ENCODE measurements at places on chromosomes 7 and 10. TPM values are rescaled to one million over a fixed set of nuclear protein-coding genes. Genes with fewer than 3 reads are reported as not detected.
A peak's percentile ranks its signal among the peaks of the same experiment; 100 is the strongest.

The GPR15LG gene
- not detected for total RNA-seq

The TFEC gene
- 0.39 TPM for total RNA-seq

The DYNC1I1 gene
- total RNA-seq = 6.5 TPM

The CTTNBP2 gene
- total RNA-seq = 4.8 TPM

The HIPK2 gene
- total RNA-seq = 15.4 TPM

The FXYD4 gene
- total RNA-seq = not detected

The LEP gene
- total RNA-seq = not detected

The MBL2 gene
- not detected for total RNA-seq

GRCh38 chr10:49781247-49781646 is 19.1 kb upstream of the OGDHL start:
- DNase-seq = no peak

DNA sequence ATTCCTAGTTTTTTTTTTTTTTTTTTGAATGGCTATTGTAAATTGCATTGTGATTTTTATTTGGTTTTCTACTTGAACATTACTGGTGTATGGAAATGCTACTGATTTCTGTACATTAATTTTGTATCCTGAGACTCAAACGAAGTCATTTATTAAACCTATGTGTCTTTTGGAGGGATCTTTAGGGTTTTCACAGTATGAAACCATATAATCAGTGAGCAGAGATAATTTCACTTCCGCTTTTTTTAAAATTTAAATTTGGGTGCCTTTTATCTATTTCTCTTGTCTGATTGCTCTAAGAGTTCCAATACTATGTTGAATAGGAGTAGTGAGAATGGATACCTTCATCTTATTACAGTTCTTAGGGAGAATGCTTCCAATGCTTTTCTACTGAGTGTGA is 102.7 kb downstream of the ZWINT start:
- no peak for DNase-seq

DNA sequence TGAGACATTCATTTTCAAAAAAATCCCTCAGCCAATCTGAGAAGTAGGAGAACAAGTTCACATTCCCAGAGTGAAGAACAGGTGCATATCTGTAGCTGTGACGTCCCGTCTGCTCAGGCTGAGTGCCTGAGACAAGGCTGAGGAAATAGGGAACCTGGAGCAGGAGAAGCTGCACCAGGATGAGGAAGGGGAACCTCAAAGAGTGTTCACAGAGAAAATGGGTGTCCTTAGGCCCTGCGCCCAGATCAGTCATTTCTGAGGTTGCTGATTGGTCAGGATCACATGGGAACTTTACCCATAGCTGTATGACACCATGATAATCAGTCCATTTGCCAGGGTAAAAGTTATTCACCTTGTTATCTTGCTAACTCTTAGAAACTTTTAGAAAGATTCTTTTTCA is 34.2 kb upstream of the TARP start:
- no peak for DNase-seq

GRCh38 chr10:21891439-21891838 is 112.1 kb downstream of the DNAJC1 start:
- DNase-seq = no peak

- no peak for DNase-seq
These were observed 97.5 kb downstream of the SKIDA1 start for GRCh38 chr10:21427804-21428481.

DNA sequence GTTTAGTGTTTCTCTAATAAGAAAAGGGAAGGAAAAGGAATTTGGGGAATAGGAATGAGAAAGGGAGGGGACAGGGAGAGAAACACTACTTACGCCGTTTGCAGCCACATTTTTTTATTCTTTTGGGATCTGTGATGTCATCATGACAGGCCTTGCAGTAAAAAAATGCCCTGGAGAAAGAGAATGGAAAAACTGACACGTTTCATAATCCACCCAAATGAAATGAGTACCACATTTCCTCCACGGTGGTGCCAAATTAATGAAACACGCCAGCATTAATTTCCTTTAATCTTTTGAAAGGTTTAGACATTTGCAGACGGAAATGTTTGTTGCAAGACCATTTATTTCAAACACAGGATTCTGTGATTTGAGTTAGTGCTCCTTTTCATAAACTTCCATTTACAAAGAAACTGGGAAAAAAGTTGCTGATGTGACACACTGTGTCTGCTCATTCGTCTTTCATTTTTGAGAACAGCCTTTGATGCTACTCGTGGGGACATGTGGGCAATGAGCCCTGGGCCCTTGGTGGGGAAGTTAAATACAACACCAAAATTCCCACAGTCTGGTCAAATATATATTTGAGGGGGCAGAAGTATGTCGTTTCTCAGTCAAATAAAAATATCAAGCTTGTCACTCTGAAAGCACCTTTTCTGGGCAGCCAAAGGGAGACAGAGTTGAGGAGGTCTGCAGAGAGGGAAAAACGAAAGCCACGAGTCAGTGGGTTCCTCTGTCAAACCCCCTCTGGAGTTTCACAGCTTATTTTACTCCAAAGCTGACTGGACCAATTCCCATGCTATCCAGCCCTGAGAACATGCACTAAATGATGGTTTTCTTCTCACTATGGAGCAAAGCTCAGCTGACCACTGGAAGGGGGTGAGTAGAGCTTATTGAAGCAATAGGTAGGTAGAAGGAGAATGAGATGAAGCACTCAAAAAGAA is 625.5 kb downstream of the KCNMA1 start:
- no peak for DNase-seq

DNA sequence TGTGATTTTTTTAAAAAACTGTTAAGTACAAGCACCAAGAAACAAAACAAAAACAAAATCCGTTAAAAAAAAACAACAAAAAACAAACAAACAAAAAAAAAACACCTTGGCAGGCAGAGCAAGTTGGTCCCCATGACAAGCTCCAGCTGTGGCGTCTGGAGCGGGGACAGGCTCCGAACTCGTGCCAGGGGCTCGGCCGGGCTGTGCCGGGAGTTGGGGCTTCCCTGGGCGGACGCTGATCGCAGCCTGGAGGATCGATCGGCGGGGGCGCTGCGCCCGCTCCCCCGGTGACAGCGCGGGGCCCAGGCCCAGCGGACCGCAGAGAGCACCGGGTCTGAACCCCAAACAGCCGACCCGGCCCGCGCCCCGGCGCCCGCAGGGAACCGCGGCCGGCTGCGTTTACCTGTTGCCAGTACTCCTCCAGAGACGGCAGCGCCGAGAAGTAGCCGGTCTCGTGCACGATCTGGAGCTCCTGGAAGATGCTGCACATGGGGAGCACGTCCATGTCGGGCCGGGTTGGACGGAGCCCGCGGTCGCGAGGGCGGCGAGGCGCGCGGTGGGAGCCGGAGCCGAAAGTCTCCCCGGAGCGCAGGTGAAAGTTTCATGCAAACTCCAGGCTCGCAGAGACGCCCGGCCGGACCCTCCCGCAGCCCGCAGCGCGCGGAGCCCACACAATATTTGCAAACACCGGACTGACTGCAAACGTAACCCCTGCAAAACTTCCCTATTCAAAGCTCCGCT is at the start of gene KLF6:
Gene KLF6 (minus strand): TSS at position 700 of the 741 bp plus-strand sequence. CDS start 195 bp downstream, at position 505.
- no peak for DNase-seq

DNA sequence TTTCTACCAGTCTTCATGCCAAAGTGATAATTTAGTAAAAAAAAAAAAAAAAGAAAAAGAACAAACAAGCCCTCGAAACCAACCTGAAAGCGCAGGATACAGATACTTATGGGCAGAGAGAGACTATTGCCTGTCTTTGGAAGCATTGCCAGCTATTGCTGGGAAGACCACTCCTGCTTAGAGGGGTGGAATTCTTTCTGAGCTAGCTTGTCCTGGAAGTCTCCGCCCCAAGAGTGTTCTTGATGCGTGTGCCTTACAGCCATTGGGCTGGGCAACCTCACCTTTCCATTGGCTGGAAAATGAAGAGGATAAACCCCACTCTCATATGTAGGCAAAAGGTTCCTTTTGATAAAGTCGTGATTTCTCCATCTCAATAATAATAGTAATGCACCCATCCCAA is 19.9 kb upstream of the INSYN2A start:
- DNase-seq = no peak

- DNase-seq = peak; percentile 82
These were observed 94.3 kb upstream of the PDE1C start for GRCh38 chr7:32164341-32164996.

GRCh38 chr10:86876748-86877147 is 80.7 kb downstream of the MMRN2 start:
- DNase-seq = no peak

DNA sequence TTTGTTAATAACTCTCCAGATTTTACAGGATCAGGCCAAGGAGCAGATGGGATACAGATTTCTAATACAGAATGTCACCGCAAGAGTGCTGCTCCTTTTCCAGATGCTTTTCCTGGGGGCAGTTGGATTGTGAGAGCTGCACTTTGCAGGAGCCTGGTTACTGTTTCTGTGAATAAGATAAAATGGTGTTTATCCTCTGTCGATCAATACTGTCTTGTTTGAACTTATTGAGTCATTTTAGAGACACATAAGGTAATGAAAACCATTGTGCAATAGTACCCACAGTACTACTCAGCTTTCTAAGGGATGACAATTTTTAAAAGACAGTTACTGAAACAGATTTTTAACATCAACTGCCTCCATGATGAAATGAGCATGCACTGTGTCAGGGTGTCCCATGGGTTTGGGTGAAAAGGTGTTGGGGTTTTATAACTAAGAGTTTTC is 2.9 kb downstream of the A1CF start:
- no peak for DNase-seq

DNA sequence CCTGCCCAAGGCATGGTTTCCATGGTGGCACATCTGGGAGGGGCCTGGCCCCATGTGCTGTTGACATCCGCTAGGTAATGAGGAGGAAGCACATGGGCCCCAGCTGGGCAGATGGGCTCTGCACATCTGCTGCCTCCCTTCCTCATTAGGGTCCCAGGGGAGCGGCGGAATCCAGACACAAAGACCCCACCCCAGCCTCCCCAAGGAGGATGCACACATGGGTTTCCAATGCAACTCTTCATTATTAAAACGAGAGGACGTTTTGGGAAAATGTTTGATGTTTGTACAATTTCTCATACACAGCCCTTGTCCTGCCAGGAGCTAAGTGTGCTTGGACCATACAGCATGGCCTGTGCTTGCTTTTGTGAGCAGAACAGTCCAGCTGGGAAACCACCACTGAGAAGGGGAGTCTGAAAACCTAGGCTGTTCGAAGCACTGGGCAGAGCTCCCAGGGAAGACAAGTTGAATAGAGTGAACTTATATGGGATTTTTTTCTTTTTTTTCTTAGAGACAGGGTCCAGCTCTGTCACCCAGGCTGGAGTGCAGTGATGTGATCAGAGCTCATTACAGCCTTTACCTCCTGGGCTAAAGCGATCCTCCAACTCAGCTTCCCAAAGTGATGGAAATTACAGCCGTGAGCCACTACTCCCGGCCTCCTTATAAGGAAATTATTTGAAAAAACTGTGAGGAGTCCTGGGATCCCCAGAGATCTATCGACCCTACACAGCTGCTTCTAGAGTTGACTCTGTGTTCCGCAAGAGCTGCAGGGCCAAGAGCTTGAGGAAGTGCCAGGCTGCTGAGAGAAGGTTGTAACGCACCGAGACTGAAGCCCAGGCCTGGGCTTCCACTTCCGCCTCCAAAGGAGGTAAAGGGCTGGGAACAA is 23.4 kb downstream of the FAM107B start:
- no peak for DNase-seq

- peak; percentile 87 for DNase-seq
These were observed 1.5 kb downstream of the LIPK start for GRCh38 chr10:88707429-88708155.

- DNase-seq = no peak
These were observed 1.4 kb upstream of the CDCA7L start for GRCh38 chr7:21947056-21947455.

DNA sequence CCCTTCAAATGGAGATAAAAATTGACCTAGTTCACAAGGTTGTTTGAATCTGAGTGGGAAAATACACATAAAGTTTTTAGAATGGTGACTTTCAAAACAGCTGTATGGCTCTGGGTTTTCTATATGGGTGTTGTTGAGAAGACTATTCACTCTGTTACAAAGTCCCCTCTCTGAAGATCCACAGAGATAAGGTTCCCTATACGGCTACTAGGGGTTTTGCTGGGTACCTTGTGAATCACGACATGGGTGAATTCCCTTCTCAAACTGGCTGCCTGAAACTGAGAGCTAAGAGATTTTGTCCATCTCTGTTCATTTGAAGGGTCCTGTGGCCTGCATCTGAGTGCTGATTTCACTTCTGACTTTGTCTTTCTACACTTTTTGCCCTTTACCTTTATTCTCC is 11.8 kb upstream of the SLC13A1 start:
- no peak for DNase-seq

DNA sequence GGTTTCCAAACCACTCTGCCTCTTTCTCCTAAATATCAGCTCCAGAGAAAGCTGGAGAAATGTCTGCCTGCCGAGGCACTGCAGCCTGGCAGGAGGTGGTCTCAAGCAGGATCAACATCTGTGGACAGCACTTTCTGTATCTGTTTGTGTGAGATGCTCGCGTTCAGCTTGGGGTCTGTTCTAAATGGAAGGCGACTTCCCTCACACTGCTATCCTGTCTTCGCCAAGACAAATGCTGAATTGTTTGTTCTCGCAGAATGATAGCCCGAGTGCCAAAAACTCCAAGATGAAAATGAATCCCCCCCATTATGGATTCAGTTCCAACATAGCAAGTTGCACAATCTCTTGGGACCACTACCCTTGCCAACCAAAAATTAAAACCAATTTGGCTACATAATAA is 72.2 kb upstream of the PALS2 start:
- no peak for DNase-seq

- DNase-seq = no peak
These were observed 81.8 kb downstream of the MYL10 start for GRCh38 chr7:101547022-101547915.

- DNase-seq = no peak
These were observed 4.8 kb downstream of the ADRA2A start for GRCh38 chr10:111081595-111081994.

DNA sequence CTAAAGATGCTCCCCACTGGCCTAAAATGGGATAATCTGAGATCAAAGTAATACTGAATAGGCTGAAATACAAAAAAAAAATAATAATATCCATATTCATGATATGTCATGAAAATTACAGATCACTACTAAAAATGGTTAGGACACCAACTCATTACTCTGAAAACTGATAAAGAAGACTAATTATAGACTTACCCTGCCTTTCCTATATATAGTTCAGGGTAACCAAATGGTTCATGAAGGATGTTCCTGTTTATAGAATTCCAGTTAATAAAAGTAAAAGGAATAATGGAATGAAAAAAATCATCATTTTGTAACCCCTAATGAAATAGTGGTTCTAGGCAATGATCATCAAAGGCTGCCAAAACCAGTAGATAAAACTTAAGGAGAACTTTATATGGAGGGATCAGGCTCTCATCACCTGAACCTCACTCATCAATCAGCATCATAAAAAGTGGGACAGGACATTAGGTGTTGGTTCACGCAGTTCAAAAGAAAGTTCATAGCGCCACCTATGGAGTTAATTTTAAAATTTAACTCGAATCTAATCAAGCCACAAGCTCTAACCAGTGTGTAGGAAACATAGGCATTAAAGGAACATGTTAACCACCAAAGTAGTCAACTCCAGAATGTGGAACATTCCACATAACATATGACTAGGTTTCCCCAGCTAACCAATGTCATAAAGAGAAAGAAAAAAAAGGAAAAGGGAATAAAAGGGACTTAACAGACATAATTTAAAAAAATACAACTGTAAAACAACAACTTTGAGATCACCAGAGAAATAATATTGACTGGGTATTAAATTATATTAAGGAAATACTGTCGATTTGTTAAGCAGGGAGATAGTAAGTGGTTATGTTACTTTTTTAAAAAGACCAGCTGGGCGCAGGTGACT is 35.7 kb downstream of the P4HA1 start:
- DNase-seq = peak; percentile 13
